ENCODE measurements at places on chromosomes 2 and 18.

GRCh38 chr18:26317398-26317797 is 91.2 kb downstream of the TAF4B start:
- no peak for DNase-seq

- DNase-seq, result no peak
These were observed 76.4 kb downstream of the SRD5A2 start for GRCh38 chr2:31504311-31504710.

GRCh38 chr2:239454507-239454906 is 53.7 kb upstream of the HDAC4 start:
- DNase-seq, result no peak

DNA sequence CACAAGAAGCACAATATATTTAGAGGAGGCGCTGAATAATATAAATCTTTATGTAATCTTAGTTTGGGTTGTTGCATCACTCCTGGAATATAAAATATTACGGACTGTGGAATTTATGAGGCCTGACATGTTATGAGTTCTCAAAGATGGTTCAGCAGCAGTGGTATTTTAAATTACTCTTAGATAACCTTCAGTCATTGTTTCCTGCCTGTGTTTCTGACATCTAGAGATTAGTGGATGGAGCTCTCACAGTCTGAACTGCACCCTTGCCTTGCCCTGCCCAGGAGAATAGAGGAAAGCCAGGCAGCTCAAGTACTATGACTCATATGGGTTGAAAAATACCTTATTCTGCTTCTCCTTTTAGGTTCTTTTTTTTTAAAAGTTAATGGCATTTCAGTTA is 70.0 kb downstream of the ACSL3 start:
- DNase-seq, result no peak

GRCh38 chr2:98487101-98487805 is 42.6 kb downstream of the INPP4A start:
- DNase-seq, result no peak

GRCh38 chr2:96532641-96533291 is 3.8 kb upstream of the ARID5A start:
- no peak for DNase-seq

DNA sequence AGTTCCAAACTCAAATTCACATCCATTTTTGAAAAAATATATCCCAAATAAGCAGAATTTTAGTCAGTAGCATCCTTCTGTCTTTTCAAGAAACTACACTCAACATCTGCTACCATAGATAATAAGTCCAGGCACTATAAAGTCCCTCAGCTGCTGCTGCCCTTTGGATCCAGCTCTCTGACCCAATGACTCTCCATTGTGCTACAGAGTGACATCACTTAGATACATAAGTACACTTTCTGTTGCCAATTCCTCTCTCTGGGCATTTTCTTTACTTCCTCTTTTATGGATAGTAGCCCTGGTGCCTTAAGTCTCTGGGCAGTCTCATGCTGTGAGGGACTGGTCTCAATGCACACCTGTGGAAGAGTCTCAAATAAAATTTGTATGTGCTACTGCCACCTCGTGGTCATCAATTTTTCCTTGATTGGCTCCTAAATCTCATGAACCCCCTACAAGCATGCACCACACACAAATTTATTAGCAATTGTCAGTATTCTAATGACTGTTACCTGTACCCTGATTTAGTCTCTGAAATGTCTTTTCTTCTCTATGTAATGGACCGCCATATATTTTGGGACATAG is 219.2 kb downstream of the LRP1B start:
- DNase-seq, result peak; percentile 64

GRCh38 chr18:35495536-35496314 is 2.0 kb downstream of the INO80C start:
- no peak for DNase-seq

DNA sequence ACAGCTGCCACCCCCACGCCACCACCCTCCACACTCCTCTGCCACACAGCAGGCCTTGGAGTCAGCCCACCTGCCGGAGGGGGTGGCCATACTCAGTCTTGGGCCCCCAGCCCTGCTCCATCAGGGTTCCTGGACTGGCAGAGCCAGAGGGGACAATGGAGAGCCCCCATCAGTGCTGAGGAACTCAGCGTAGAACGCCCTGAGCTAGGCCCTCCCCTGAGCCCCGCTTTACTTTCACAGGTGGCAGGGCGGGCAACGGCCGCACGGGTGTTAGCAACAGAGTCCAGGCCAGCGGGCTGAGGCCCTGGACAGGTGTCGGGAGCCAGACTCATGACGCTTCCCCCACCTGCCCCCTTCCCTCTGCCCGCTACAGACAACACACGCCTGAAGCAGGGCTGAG is 47.1 kb downstream of the FOSL2 start:
- DNase-seq, result no peak

GRCh38 chr18:361100-361732 is 93.4 kb upstream of the THOC1 start:
- DNase-seq, result no peak

- peak; percentile 81 for DNase-seq
These were observed 69.1 kb upstream of the FOXI3 start for GRCh38 chr2:88521445-88522073.

DNA sequence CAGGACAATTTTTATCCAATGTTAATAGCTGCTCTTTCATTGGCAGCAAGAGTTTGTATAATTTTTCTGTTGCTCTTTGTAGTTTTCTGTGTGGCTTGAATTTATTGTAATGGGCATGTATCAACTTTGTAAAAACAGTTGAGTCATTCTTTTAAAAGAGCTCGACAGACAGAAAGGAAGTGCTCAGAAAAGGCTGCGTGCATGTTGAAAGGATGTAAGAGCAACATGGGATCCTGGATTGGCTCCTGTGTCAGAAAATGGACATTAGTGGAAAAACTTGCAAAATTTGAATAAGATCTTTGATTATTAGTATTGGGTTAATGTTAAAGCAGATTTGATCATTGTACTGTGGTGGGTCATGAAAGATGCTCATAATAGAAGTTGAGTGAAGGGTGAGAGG is 93.3 kb upstream of the CDC42EP3 start:
- no peak for DNase-seq

DNA sequence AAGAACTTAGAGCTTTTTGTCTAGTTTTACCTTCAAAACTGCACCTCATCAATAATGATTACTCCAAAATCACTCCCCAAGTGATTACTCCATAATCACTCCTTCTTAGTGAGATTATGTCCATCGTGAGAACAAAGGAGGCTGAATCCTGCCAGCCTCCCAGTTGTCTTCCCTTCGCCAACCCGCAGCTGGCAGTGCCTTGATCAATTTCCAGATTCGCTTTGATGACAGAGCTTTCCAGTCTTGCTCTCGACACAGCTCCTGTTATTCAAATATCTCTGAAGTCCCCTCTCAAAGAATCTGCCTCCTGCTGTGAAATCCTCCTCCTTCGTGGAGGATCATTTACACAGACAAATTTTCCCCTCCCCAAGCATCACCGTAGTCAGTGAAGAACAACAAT is 237.7 kb downstream of the EIPR1 start:
- no peak for DNase-seq

- no peak for DNase-seq
These were observed 31.3 kb downstream of the EXOC6B start for GRCh38 chr2:72794572-72794971.

DNA sequence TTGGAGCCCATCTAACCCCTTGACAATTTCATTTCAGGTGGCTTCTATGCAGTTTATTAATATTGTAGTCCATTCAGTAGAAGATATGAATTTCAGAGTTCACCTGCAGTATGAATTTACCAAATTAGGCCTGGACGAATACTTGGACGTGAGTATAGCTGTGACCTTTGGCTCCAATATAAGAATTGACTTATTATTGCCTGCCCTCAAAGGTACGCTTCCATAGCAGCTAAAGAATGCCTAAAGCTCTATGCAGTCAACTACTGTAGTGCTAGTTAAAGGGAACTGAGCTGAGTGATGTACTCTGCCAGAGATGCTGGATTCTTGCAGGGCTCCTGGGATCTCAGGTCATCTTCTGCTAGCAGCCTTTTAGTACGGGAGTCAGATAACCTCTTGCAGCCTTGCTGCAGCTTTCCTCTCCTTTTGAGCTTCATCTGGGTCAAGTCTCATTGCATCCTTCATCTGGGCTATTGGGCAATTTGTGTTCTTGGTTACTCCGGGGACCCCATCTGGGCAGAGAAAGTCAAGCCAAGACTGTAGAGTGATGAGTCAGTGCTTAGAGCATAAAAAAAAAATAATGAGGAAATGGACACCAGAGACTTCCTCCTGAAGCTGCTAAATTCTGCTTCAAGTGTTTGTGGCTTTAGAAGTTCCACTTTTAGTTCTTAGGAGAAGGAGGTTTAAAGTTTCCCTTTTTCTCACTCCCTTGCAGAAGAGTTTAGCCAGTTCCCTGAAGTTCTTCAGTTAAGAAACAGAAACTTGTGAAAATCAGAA is 105.6 kb downstream of the PRPF40A start:
- no peak for DNase-seq

DNA sequence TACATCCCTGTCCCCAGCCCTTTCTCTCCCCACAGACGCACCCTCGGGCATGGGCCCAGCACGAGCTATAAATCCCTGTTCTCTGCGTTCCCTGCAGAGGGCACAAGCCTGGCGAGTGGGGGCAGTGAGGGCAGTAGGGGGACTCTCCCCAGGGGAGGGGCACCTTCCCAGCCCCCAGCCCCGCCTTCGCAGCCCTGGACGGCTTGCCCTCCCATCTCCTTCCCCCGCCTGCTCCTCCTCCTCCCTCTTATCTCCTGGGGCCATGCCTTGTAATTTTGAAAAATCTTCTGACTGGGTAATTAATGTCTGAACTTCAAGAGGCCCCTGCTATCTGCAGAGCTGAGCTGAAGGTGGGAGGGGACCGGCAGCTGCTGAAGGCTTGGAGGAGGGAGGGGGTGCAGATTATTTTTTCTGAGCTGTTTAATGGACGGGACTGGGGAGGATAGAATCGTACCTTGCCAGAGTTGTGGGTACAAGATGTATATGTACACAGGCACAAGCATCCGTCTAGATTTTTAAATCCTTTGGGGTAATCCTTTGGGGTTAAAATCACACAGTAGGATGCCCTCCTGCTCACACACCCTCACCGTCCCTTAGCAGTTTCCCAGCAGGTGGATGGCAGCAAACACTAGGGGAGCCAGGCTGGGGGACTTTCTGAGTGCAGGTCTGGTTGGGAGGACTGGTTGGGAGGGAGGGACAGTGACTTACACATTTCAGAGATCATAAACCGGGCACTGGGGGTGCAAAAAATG is 121.9 kb downstream of the SMAD7 start:
- no peak for DNase-seq

GRCh38 chr2:189178726-189179569 is 613 bp downstream of the COL5A2 start:
- peak; percentile 28 for DNase-seq
